T-helper 17 cell (primary cell): ENCODE measurements at places on chromosomes 13 and 19.

DNA sequence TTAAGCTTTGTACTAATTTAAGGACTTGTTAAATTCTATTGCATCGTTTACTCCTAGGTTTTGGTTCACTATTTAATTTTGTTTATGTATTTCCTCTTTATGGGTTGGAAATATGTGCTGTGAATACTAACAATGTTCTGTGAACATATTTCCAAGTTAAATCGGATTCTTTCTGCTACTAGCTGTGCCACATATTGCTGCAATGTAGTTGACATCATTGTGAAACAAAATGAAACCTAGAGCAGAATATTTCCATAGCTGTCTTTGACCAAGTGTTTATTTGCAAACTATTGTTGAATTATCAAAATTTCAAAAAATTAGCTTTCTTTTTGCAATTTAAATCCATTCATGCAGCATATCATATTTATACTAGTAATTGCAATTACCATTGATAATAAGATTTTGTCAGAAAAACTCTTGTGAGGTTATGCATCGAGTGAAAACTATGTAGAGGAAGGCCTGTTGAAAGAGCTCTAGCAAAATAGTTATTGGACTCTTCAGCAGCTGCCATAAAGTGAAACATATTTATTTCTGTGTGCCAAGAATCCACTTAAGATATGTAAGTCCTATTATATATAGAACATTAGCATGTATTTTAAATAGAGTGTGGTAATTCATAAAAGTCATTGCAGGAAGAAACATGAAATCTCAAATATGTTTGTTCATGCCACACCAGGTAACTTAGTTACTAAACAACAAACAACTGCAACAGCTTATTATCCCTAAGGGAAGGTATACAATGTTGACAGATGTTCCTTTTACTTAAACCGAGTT, 575.1 kb downstream of the SLITRK6 start:
- no peak for DNase-seq

- no peak for DNase-seq
These were observed 2.5 kb upstream of the ISYNA1 start for GRCh38 chr19:18440415-18440877.

- DNase-seq: peak; percentile 97
These were observed at the start of the genes PLEKHJ1 and SF3A2 for GRCh38 chr19:2236314-2237050. Gene PLEKHJ1, minus strand, starts transcription at chr19:2236329. Its CDS starts 81 bp downstream, at chr19:2236248. Gene SF3A2, plus strand, starts transcription at chr19:2236824. Its CDS starts 6,595 bp downstream, at chr19:2243419.

DNA sequence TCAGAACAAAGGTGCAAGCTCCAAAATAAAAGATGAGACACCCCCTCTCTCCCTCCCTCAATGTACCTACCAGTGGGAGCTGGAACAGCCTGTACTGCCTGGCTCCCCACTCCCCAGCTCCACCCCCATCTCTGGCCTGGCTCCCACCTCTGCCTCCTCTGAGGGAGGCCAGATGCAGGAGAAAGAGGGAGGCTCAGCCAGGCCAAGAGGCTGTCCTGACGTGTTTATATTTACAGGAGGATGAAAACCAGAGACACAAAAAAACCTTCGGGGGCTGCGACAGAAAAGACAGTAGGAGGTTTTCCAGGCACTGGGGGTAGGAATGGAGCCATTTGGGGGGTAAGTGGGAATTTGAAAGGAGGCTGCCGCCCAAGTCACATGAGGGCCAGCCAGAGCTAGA, 19.7 kb downstream of the ARHGEF18 start:
- DNase-seq: no peak

- DNase-seq: no peak
These were observed 19.6 kb upstream of the C19orf33 start for GRCh38 chr19:38284422-38284821.

DNA sequence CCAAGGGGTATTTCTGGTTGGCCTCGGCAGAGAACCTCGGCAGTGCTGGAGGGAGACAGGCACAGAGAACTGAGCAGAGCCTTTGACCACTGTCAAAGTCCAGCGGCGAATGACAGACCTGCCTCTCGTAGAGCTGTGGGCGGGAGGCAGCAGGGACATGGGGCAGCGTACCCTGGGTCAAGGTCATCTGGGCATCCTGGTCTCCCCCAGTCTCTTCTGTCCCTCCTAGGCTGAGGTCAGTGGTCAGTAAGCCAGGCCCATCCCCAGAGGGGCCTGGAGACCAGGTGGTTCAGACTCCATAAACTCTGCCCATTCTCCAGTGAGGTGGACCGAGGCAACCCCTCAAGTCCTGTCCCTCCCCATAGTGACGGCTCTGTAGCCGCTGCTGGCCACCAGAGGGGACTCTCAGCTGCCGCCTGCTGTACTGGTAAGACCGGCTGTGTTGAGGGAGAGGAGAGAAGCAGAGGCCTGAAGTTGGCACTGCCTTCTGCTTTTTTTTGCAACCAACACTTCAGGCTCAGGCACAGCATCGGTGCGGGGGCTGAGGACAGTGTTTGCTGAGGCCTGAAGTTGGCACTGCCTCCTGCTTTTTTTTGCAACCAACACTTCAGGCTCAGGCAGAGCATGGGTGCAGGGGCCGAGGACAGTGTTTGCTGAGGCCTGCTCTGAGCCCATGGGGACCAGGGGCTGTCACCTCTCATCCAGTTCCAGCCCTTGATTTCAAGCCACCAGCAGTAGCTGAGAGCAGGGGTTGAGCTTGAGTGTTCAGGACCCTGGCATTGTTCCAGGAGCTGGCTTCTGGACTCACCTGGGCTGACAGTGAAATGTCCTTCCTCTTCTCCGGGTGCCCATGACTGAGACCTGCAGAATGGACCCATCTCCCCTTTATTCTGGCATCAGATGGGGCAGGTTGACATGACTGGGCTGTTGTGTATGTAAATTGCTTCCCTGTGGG, at the start of gene PGLYRP2:
TSS of gene PGLYRP2 (minus strand) at position 111 of the 955 bp plus-strand sequence. CDS start 130 bp downstream, outside the sequence.
- DNase-seq: no peak

DNA sequence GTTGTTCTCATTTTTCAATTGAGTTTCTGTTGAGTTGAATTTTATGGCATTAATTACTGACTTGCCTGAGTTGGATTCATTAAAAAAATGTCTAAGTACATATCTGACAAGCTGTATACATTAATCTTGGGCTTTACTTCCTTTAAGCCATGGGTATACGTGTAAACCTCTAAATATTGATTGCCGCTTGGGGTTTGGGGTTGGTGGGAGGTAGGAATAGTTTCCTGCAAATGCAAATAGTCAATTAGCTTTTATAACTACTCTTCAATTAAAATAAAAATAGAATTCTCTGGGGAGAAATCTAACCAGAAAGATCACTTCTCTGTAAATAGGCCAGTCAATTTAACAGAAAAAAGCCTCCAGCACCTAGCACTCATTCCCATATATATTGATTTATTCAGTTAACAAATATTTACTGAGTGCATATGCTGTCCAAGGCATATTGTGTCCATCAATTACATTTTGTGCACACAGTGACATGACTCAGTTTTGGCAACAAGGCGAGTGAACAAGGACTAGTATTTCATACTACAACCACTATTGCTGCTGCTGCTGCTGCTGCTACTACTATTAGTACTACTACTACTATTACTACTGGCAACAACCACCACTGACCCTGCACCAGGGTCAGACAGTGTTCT, 306.8 kb downstream of the RFC3 start:
- DNase-seq: no peak

- DNase-seq: no peak
These were observed 40.5 kb upstream of the NBEA start for GRCh38 chr13:34901572-34901971.

DNA sequence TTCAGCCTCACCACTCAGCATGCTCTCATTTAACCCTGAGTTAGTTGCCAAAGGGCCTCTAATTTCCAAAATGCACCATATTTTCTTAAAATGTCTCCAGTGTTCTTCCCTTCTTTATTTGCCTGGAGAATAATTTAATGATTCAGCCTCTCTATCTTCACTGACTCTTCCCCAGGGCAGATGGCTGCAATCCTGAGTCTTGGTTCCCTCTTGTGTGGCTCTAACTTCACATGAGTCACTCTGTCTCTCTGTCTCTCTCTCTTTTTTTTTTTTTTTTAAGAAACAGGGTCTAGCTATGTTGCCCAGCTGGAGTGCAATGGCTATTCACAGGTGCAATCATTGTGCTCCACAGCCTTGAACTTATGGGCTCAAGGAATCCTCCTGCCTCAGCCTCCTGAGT, 251.4 kb downstream of the VWA8 start:
- no peak for DNase-seq

- no peak for DNase-seq
These were observed 474 bp upstream of the ZNF780B start for GRCh38 chr19:40056505-40056904.

DNA sequence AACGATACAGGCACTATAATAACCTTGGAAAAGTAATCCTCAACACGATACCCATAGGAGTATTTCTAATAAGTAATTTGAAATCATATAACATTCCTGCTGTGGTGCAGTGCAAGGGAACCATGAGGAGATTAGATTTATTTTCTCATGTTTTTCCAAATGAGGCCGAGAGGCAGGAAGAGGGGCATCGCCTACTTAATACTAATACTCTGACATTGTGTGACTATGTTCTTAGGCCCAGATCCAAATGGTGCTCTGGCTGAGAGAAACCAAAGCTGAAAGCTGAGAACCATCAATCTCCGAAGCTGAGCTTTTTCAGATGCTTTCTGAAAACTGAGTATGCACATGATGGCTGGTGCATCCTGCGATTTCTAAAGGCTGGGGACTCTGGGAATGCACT, 248.0 kb upstream of the MAB21L1 start:
- DNase-seq: no peak

DNA sequence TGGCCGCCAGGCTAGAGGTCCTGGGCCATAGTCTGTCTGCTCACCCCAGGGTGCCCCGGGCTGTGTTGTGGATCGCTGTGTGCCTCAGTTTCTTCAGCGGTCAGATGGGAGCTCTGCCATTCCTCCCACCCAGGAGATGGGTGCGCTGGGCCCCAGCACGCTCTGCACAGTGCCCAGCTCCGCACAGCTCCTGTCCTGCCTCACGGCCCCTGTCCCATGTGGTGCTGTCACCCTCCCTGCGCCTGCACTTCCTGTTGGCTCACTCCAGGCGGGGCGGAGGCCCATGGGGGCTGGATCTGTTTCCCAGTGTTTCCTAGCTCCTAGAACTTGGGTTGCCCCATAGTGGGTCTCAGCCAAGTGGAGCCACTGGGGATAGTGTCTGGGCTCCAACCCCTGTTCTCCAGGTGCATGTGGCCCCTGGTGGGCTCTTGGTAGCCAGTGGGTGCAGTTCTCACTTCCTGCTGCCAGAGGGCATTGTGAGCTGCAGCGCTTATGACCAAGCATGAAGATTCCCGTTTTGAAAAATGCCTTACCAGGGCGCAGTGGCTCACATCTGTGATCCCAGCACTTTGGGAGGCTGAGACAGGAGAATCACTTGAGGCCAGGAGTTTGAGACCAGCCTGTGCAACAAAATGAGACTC, 69.8 kb downstream of the KDM4B start:
- no peak for DNase-seq

- no peak for DNase-seq
These were observed 1101.9 kb downstream of the PCDH9 start for GRCh38 chr13:66128201-66128600.

GRCh38 chr13:28865149-28865744, 45.1 kb downstream of the MTUS2 start:
- no peak for DNase-seq

GRCh38 chr13:49288458-49288857, 40.7 kb downstream of the CDADC1 start:
- no peak for DNase-seq

GRCh38 chr13:83350569-83350968, 531.7 kb downstream of the SLITRK1 start:
- no peak for DNase-seq

DNA sequence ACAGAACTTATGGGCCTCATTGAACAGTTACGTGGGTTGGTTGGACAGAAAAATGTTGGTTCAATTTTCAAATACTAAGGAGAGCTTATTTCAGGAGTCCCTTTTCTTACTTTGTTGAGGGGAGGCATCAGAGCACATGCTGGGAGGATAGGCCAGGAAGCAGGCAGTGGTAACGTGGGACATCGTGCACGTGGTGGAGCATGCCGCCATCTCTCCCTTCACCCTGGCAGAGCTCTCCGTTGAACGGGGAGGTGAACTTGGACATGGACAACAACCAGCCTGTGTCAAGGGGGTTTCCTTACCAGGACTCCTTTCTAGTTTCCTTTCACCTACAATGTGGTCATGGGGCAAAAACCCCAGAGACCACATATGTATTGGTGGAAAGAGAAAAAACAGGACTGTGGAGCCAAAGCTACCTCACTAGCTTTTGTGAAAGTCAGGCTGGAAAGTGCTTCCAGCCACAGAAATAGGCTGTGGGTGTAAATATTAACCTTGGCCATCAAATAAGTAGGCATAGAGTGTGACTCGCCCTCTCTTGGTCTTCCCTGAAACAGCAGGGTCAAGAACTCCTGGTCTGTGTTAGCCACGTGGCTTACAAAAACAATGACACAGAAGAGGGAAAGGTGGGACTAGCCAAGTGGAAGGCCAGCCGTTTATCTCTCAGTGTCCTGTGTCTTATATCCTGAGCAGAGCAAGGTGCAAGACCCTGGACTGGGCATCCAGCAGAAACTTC, 14.4 kb downstream of the MICOS13 start:
- no peak for DNase-seq

DNA sequence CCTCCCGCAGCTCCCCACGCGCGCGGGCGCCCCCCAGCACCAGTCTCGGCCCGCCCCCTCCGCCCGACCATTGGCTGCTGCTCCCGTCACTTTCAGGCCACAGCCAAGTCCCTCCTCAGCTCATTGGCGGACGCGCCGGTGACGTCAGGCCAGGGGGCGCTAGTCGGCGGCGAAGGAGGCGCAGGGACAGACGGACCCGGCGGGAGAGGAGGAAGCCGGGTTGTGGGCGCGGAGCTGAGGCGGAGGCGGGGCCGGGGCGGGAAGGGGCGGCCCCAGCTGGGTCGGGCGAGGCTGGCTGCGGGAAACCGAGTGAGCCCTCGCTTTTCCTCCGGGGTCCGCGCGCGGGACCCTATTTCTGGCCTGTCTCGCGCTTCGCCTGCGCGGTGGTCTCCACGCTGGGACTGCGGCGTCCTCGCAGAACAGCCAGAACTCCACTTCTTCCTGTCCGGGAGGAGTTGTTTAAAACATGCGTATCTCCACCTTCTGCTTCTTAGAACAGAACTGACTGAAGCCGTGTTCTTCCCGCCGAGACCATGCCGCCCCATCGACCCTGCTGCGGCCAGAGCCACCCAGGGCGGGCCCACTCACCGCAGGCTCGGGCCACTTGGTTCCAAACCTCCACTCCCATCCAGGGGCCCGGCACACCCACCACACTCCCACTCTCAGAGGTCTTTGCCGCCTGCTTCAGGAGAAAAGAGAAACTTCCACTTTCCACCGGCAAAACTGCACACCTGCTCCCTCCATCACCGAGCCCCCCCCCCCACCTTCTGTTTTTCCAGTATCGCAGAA, 471 bp upstream of the TMTC4 start:
- DNase-seq: peak; percentile 100

- no peak for DNase-seq
These were observed 542.3 kb upstream of the ATXN8OS start for GRCh38 chr13:69565334-69565733.

- DNase-seq: peak; percentile 73
These were observed 8.4 kb upstream of the BCAM start for GRCh38 chr19:44800461-44800860.

DNA sequence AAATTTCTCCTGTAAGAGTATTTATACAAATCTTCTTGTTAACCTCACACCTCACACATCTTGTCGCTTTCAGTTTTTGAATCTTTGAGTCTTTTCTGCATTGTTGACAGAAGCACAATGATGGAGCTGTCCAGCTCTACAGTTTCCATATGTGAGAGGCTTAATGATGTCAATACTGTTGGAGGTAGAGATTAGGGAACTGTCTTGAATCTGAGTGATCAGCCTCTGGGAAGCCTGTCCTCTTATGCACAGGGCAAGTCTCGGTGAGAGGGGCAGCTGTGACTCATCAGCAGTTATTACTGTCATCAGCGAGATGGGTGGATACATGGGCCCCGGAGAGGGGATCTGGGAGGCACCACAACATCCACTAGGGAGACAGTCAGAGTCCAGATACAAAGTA, 4.6 kb upstream of the ITGBL1 start:
- DNase-seq: no peak
